ENCODE measurements at places on chromosomes 5 and 9.

DNA sequence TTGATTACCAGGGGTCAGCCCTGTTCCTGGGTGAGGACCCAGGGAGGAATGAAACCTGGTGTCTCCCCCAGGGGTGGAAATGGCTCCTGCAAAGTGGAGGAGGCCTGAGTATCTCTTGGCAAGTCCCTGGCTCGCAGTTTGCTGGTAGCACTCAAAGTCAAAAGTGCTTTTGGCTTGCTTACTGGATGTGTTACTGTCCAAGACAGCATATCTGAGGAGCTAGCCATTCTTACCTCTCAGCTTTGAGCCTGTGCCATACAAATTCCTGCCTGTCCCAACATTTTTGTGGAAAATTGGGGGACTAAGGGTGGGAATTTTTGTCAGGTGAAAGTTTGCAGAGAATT, 9.9 kb downstream of the ZNF618 start:
- no peak for DNase-seq

DNA sequence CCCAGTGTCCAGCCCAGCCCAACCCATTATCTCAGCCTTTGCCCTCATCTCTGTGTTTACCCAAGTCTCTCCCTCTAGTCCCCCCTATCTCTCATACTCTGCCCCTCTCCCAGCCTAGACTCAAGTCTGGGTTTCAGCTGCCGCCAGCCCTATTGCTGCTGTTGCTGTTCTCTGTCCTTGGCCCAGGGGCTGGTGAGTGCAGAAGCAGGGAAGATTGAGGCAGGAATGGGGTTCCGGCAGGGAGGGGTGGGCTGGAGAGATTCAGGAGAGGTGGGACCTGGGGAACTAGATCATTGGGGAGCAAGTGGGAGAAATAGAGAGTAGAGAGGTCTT, 702 bp downstream of the TMEM8B start:
- DNase-seq, result no peak

DNA sequence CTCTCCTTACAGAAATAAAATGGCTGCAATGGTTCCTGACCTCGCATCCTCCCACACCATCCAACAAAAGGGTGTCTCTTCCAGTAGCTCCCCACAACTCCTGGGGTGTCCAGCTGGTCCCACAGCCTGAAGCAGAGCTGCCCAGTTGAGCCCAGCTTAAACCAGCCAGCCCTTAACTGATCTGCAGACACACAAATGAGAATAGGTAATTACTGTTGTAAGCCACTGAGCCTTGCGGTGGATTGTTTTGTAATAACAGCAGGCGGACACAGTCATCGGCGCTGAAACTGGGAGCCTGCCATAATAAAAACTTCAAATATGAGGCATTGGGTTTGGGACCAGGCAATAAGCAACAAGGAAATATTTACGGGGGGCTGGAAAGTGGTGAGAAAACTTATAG, 10.4 kb upstream of the ZBTB43 start:
- DNase-seq, result no peak

DNA sequence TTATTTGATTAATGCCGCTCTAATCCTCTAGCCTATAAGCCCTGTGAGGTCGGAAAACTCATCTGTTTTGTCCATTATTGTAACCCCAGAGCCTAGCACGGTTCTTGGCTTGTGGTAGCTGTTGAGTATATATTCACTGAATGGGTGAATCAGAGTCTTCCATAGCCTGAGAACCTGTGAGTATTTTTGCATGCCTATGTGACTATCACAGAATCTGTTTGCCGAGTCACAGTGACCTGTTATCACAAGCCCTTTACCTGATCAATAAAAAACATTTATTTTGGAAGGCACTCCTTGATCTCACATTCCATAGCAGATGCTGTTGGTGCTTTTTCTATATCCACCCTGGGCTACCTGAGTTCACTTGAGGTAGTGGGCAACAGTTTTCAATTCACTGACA, 125.0 kb upstream of the STC2 start:
- DNase-seq, result no peak

DNA sequence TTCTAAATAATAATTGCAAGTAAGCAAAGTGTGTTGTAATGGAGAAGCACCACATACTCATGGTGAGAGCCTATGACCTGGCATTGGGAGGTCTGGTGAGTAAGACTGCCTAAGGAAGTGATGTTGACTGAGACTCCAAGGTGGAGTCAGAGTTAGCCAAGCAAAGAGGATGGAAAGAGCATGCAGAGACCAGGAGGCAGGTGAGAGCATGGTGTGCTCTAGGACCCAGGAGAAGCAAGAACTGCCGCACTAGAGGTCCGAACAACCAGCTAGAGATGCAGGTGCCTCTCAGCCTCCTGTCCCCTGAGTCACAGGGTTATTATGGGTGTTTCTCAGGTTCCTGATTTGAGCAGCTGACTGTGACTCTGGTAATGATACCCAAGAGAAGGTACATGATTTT, 27.3 kb downstream of the ANP32B start:
- no peak for DNase-seq

DNA sequence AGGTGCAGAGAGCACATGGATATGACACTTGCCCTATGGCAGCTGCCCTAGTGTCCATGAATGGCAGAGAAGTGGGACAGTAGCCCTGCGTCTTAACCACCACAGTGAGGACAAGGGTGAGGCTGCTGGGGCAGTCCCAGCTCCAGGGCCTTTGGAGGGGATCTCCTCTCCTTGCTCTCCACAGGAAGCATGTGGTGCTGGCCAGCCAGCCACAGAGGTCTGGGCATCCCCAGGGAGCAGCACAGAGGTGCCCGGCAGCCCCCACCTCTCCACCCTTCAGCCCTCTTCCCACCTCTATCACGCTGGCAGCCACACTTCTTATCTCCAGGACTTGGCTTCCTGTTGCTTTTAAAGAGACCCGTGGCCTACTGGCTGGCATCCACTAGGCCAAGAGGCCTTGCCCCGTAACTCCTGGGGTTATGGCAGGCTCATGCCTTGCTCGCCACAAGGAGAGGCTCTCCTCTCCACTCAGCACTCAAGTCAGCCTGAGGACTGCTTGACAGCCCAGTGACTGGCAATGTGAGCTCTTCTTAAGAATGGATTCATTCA, 21.9 kb downstream of the CSF2 start:
- no peak for DNase-seq

DNA sequence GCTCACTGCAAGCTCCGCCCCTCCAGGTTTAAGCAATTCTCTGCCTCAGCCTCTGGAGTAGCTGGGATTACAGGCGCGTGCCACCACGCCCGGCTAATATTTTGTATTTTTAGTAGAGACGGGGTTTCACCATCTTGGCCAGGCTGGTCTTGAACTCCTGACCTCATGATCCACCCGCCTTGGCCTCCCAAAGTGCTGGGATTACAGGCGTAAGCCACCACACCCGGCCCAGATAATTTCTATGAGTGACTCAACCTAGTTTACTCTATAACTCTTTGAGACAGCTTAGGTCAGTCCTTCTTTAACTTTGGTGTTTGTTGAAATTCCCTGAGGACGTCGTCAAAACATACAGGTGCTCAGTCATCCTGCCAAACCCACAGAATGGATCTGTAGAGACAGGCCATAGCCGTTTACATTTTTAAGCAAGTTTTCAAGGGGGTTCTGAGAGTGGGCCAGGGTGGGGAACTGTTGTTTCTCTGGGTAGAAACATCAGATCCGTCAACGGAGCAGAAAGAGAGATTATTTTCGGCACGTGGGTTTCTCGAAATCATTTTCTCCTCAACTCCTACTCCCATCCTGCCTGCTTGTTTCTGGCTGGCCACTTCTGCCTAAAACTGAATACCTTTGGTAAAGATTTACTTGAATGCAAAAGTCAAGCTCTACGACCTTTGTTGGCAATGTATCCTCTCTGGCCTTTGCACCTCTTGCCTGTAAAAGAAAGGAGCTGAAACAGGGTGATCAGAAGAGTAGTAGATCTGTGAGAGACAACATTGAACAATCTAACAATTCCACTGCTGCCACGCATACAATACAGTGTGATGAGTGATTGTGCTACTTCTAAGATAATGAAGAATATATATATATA, 6.0 kb upstream of the BOD1 start:
- no peak for DNase-seq

DNA sequence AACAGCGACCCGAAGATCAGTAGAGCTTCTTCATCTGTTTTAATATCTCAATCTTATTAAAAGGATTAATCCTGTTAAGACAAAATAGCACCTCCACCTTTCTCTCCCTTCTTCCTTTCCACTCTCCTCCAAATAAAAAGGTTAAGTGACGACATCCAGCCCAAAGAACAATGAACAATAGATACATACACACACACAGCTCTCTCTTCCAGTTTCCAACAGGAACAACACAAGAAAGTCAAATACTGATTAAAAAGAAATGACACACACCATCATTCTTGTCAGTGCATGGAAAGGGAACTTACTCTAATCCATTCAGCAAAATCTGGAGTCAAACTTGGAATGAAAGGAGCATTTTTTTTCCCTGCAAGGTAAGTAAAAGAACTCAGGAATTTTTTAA, 2.8 kb downstream of the ARL15 start:
- DNase-seq, result no peak

GRCh38 chr5:164650427-164650826, 1145.0 kb downstream of the MAT2B start:
- DNase-seq, result no peak

DNA sequence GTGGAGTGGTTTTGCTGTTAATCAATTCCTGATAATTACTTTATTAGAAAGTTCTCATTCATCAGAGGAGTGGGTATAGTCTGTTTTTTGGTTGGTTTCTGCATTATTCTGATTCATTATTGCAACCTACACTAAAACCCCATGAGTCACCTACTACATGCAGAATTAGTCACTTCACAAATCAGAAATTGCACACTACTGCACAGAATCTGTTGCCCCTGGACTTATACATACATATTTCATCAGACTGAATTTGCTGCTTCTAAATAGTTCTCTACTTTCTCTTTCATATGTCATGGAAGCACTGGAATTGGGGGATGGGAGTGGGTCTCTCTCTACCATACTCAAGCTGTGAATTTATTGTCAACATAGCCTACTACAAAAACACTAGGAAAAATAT, 585.1 kb downstream of the DNAH5 start:
- no peak for DNase-seq

Data from NCI-H1417 treated with DMSO at 0.1 percent for 48 hours (cell line).